ENCODE measurements at places on chromosomes 7 and 10.

DNA sequence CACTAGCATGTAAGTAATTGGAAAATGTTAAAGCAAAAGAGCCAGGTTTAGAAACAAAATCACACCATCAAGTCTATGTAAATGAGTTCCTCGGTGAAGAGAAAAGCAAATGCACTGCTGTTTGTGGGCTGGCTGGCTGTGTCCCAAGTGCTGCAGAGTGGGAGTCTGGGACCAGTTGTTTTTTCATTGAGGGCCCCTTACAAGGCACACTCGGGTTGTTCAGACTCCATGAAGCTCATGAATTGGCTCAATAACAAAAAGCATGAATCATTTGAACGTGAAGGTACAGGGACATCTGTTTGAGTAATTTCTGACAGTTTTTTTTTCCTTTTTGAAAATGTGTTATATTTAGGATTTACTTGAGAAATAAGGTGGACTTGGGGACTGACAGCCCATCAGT lies 28.0 kb downstream of the GRK5 start:
- no peak for DNase-seq

DNA sequence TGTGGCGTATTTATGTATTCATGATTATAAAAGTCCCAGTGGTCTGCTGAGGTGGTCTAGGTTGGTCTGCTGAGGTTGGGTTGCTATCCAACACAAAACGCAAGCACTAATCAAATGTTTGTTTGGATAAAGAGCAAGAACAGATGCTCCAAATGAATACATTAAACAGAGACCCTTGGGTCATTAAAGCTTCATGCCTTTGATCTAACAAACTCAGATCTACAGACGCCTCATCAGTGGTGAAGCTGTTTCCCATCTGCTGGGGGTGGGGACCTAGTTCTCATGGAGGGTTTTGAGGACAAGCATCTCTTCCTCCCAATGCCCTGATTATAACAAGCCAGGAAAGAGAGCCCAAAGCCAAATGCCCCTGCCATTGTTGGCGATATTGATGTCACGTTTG lies 786.7 kb downstream of the NRG3 start:
- DNase-seq = no peak

DNA sequence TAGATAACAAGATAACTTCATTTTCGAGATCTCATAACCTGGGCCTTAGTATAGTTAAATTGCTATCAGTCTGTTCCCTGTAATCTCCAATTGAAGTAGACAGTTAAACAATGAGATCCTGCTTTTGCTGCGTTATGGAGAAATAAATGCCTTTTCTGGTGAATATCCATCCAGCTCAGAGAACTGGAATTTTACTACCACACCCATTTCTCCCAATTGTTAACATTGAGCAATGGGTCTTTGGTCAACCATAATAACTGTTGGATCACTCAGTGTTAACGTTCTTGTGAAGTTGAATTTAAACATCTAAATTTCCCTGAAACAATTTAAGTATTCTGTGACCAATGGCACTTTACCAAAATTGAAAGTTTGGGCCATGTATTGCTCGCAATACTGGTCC lies 3.0 kb downstream of the CALU start:
- DNase-seq = peak; percentile 80

- no peak for DNase-seq
Measured at GRCh38 chr7:116862951-116863670, 724 bp downstream of the CAPZA2 start.

DNA sequence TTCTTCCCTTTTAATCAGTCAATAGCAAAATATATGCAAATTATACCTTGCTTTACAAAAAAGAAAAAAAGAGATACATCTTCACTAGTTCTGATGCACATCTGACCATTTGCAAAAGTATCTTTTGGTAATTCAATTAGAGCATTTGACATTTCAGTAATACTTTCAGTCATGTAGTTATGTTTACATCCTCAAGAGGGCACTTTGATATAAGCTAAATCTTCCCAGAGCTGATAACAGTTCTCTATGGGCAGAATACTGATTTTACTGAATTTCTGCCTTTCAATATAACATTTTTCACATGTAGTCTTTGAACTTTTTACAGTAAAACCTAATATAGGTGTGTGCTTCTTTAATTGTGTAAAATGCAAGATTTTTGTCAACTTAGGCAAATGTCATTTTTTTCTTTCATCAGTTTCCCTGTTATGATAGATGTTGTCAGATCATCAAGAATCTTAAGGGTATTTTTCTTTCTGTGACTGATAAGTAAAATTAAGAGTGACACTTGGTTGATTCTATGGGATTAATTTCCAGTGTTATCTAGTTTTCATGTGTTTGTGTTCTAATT lies 703.5 kb upstream of the SEMA3D start:
- DNase-seq = no peak

GRCh38 chr10:19629567-19629966 lies 186.7 kb upstream of the PLXDC2 start:
- DNase-seq = no peak

DNA sequence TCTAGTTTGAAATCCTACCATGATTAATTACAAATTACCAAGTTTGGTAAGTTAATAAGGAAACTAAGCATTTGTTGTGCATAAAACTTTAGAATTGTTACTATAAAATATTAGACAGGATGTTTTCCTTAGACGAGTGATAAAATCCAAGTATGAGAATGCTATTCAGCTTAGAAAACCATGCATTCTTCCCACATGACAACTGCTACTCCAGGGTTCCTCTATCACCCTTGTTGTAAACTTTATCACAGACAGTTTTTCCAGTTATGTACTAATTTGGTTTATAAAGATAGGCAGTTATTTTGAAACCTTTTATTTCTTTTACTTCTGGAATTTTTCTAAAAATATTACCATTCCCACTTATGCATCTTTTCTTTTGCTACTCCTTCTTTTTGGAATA lies 52.0 kb downstream of the SIRT1 start:
- no peak for DNase-seq

DNA sequence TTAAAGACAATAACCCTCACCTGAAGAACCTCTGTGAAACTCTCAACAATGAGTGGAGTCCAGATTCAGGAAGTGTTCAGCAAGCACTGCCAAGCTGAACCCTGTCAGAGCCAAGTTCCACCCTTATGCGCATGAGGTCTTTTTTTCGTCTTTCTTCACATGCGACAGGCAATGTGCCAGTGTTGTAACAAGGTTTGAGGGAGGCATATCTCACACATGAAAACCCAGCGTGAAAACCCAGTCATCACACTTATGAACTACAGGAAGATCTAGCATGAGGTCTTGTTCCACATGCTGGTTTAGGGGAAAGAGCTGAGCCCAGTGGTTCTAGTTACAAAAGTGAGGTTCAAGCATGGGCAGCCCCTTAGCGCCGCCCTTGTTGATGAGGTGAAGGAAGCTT lies 49.7 kb downstream of the RABGEF1 start:
- no peak for DNase-seq

GRCh38 chr7:133167300-133167699 lies 85.4 kb upstream of the CHCHD3 start:
- no peak for DNase-seq

DNA sequence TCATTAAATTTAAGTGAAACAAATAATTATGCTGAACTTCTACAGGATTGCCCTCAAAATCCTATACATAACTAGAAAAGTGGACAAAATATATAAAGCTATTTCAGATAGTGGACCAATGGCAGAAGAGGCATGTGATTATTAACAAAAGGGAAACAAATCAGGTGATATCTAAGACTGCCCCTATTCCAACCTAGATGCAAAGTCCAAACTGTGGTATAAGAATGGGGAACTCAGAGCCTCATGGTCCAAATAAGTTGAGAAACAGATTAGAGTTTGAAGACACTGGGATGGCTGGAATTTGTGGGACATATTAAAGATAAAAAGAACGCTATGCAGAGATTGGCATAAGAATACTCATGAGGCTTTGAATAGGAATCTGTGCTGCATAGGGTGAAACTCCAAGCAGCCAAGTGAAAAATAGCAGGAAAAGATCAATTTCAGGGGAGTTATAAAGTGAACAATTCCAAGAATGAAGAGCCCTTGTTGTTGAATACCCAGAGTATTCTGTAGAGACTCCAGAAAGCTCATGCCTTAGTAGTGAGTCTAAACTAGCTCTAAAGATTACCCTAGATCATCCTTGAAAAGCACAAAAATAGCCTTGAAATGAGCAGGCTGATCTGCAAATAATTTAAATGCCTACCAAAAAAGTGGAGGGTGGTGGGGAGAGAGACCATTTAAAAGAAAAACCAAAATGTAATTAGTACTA lies 152.4 kb downstream of the IMMP2L start:
- DNase-seq = peak; percentile 68

Data from GM04503 (cell line).